ENCODE measurements at places on chromosomes 11 and 22.
A peak's percentile ranks its signal among the peaks of the same experiment; 100 is the strongest.

GRCh38 chr11:128929468-128929867, 13.2 kb downstream of the TP53AIP1 start:
- DNase-seq: no peak

GRCh38 chr11:84686716-84687115, 940.4 kb downstream of the DLG2 start:
- peak; percentile 27 for DNase-seq

GRCh38 chr22:46842606-46843005, 80.2 kb downstream of the TBC1D22A start:
- peak; percentile 22 for DNase-seq

DNA sequence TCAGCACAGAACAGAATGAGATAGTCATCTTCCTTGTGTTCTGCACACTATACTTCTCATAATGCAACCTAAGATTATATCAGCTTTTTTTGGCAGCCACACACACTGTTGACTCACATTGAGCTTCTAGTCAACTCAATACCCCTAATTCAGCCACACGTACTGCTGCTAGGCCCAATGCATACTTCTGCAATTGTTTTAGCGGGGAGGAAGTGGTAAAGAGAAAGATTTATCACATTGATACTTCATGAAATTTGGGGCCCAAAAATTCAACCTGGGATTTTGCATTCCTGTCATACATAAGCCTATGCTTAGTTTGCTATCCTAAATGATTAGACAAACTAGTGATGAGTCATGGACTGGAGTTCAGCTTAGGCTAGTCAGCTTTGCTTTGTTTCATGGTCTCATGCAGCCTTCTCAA, 8.6 kb upstream of the UPB1 start:
- DNase-seq: no peak

Data from NCI-H446 treated with DMSO at 0.1 percent for 48 hours (cell line).